GF-D8 (cell line): ENCODE measurements at places on chromosomes 4 and X.

DNA sequence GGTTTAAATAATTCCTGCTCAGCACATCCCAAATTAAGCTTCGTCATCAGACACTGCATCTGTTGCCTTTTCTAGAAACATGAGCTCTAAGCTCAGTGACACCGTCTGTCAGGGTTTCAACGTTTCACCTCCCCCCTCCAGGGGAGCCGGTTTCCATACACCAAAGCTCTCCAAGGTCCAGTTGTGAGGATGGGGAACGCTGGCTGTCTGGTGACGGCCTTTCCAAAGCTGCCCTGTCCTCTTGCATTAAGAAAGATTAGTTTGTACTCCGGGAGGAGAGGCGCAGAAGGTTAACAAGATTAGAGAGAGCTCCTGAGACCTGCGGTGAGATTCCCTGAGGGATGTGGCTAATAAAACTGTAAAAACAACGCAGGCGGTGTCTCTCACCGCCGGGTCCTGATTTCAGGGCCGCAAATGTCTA, 43.2 kb downstream of the ASMT start:
- no peak for DNase-seq

DNA sequence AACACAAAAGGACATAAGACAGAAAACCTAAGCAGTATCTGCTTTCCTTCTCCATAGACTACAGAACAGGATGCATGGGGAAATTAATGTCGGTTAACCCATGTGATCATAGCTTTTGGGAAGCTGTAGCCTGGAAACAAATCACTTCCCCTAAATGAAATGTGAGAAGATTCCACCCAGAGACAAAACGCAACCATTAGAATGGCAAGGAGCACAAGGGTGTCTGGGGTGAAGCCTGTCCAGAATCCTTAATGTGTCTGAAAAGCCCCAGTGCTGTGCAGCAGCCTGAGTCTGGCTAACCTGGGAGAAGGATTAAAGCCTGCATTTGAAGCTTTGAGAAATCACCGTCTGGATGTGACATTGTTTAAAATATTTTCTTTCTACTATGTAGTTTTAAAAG, 213.3 kb downstream of the ANKRD50 start:
- DNase-seq: no peak

GRCh38 chr4:10743357-10743756, 58.8 kb upstream of the CLNK start:
- DNase-seq: no peak

DNA sequence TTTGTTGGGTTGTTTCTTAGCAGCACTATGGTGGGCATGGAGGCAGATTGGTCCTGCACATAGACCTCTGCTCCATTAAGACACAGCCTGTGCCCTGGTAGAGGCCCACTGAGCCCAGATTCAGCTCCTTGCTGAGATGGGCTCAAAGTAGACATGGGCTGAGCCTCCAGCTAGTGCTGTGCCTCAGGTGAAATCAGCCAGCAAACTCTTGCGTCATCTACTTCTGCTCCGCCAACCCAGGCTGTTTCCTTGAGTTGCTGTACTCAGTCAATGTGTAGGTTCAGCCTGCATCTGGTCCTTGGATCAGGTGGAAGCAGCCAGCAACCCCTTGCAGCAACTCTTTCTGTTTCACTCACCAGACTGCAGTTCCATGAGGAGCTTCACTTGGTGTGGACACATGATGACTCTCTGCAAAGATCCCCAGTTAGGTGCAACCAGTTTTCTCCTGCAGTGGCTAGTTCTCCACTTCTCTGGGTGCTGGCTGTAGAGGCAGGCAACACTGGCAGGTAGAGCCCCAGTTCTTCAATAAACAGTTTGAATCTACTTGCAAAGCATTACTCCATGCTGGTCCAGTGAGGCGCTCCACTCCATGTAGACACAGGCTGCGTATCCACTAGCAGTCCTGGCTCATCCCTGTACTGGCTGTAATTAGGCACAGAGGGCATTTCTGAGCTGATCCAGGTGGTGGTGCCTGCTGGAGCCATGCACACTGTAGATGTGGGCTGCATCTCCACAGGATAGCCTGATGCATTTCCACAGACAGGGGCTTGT, 199.0 kb upstream of the MAMLD1 start:
- DNase-seq: no peak

DNA sequence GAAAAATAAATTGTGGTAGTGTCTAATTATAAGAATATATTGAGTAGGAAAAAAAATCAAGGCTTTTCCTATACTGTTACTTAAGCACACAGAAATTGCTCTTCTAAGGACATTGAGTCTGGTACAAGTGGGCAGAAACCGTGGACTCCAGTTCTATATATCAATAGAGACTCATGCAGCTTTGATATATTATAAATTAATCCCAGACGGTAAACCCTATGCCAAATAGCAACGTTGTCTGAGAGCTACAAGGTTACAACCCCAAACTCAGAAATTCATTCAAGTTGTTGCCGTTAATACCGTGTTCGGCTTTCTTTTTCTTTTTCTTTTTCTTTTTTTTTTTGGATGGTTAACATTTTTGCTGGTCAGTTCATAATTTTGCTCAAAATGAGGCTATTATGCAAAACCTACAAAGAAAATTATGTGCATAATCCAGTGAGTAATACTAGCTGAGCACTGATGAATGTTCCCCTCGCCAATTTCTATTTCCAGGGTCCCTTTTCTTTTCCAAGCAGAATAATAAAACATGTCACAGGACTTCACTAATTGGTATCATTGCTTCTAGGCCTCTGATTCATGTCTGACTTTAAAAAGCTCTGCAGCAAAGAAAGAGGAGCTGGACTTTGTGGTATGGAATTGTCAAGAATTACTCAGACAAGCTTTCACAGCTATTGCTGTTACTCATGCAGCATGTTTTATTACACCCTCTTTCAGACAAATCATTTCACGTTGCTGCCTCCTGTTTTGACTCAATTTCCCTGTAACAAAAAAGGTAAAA, 737.7 kb downstream of the NLGN4X start:
- DNase-seq: no peak

DNA sequence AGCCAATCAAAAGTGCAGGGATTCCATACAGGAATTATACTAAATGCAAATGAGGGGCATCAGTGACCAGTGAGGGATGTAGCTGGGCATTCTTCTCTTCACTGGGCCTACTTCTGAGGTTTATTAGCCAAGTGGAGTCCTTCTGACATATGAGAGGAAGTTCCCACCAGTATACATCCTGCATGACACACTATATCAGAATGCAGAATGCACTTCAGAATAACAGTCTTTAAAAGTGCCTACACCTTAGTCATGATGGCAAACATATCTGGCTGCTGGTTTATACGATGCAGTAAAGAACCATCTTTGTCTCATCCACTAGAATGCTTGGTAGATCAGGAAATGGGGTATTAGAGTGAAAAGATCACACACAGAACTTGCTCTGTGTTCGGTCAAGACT, 180.3 kb upstream of the PPARGC1A start:
- DNase-seq: no peak

GRCh38 chr4:20723019-20723418, 22.8 kb downstream of the PACRGL start:
- DNase-seq: no peak

- no peak for DNase-seq
Measured at GRCh38 chr4:159460371-159460770, 357.5 kb downstream of the RAPGEF2 start.

GRCh38 chrX:18596096-18596495, 75.8 kb downstream of the RS1 start:
- no peak for DNase-seq

DNA sequence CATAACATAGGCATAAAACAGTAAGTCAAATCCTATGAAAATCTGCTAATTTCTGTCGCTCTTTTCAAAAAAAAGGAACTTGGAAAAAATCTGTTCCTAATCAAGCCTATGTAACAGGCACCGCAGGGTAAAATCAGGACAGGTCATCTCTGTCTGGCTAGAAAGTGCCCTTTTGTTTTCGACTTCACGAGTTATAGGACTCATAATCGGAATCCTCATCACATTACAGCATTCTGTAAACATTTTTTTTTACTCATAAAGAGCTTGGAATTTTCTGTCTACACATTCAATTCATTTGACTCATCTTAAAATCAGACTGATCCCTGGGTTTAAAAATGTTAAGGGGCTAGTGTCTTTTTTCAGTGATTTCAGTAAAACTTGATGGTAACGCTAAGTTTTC, 181.7 kb upstream of the TBC1D9 start:
- DNase-seq: no peak

- no peak for DNase-seq
Measured at GRCh38 chr4:115154826-115155225, 41.4 kb upstream of the NDST4 start.
